Stimulated activated CD8-positive, alpha-beta memory T cell treated with anti-CD3 and anti-CD28 coated beads, Interleukin-12 subunit alpha, Interleukin-12 subunit beta, amount 100 ng/mL, for 1 hour (primary cell): ENCODE measurements at places on chromosomes 11 and 22.

DNA sequence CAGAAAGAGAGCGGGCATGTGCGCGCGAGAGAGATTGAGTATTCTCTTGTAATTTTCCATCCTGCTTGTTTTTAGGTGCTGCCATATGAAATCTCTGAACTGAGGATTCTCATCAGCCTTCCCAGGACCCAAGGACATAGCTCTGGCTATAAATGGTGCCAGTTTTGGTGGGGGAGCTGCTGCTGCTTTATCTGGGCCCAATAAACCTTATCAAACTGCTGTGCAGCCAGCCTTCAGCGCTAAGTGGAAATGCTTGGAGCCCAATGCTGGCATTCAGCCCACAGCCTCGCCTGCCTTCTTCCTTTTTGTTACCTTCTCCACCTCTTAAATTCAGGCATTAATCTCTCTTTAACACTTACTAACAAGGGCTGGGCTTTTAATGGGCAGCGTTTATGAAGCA lies 2.4 kb upstream of the ZBTB16 start:
- no peak for DNase-seq

- DNase-seq = no peak
These were observed 465 bp downstream of the MAPK1 start for GRCh38 chr22:21866833-21867527.

DNA sequence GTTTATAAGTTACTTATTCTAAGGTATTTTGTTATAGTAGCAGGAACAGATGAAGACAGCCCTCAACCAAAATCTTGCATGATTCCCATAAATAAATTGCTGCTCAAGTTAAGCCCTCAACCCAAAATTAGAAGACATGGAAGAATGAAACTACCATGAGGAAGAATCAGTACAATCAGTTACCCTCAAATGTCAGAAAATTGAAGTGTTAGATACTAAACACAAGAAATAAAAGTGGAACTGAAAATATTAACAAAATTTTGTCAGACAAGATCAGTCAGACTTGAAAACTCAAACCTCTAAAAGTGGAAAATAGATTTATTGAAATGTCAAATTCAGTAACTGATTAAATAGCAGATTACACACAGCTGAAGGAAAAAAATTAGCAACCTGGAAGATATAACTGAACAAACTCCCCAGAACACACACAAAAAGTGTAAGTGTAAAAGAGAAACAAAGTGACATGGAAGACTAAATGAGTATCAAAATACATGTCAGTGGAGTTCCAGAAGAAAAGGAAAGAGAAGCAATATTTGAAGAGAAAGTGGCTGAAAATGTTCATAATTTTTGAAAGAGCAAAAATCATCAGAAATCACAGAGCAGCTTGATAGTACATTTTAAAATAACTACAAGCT lies 49.5 kb upstream of the GNAZ start:
- DNase-seq = no peak

GRCh38 chr11:47278058-47278457 lies 8.1 kb downstream of the MADD start:
- DNase-seq = no peak

DNA sequence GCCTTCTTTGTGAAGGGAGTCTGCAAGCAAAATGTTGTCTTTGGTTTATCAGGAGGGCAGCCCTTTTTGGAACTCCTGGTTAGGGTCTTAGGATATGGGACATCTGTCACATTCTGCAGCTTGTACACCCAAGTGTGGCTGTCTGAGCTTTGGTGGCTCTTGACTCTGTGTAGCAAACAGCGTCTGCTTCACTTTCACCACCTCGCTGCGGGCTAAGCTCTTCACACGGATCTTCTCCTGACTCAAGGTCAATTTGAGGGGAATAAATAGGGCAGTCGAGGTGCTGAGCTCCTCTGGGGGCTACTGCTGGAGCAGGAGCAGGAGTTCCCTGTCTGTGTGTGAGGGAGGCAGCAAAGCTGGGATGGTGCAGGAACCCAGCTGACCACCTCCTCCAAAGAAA lies 10.6 kb downstream of the MICAL2 start:
- DNase-seq = no peak

GRCh38 chr11:44927174-44927661 lies 23.5 kb downstream of the TP53I11 start:
- peak; percentile 41 for DNase-seq

DNA sequence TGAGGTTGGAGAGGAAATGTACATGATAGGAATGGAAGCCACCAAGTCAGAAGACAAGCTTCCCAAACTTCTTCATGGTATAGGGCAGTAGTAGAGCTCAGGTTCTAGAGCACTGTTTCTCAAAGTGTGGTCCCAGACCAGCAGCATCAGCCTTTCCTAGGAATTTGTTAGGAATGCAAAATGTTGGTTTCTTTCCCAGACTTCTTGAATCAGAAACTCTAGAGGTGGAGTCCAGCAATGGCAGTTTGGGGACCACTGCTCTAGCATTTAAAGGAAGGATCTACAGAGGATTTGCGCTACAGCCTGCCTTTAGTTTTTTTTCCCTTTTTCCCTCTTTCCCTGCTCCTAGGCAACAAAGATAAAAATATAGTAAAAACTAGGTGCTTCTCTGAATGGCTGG lies 17.0 kb upstream of the MMP12 start:
- no peak for DNase-seq

DNA sequence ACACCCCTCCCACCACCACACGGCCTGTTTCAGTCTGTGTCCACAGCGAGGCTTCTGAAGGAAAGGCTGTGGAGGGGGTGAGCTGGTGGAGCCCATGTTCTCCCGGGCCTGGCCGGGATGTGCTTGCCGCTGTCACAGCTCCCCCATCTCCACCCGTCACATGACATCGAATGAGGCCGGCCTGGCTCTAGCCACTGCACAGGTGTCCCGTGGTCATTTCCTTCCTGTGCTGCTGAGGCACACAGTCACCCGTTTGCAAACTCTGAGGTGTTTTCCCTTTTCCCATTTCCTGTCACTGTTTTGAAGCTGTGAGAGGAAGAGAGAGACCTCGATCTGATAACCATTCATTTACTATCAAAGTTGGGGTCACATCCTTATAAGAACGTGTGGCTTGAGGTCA lies 55.7 kb upstream of the CLDN5 start:
- DNase-seq = no peak

GRCh38 chr22:39481054-39481453 lies 21.0 kb upstream of the MIEF1 start:
- DNase-seq = no peak

DNA sequence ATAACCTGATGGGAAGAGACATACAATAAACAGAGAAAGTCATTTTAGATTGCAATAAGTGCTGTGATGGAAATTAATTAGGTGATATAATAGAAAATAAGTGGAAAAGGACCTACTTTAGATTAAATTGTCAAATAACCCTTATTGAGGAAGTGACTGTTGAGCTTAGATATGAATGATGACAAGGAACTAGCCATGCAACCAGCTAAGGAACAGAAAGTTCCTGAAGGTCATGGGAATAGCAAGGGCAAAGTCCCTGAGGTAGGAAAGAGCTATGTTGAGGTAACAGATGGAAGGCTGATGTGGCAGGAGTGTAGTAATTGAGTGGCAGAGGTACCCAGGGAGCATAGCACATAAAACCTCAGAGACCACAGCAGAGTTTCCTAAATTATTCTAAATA lies 135.2 kb downstream of the WNT11 start:
- no peak for DNase-seq

DNA sequence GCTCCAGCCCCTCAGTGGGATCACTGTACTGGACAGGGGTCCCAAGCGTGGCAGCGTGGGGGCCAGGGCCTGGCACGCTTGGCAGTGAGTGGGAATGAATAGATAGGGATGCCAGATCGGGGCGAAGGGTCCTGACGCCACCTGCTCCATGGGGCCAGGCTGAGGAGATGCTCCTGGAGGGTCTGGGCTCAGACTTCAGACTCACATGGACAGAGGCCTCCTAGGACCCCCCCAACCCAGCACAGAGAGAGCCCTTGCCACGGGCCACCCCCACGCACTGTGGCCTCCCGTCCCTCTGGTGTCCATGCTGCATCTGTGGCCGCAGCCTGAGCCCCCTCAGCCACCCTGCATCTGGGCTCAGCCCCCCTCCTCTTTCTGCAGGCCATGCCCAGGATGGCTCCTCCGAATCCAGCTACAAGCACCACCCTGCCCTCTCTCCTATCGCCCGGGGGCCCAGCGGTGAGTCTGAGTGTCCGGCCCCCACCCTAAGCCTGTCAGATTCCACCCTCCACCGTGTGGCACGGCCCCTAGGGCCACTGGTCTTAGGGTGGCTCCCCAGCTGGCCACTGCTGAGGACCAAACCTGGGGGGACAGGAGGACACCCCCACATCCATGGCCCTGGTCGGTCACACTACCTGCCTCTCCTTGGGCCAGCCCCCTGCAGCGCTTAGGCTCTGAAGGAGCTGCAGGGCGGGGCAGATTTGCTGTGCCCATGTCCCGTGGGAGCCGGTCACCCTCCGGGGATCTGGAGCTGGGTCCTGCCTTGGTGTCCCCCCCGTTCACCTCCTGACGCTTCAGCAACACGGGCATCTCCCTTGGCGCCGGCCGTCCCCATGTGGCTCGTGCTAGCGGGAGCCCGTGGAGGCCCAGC lies 2.7 kb downstream of the MUC5AC start:
- DNase-seq = no peak

GRCh38 chr11:61776561-61777075 lies 15.8 kb downstream of the TMEM258 start:
- peak; percentile 35 for DNase-seq

GRCh38 chr11:95939091-95939490 lies 15.2 kb upstream of the MTMR2 start:
- DNase-seq = no peak

DNA sequence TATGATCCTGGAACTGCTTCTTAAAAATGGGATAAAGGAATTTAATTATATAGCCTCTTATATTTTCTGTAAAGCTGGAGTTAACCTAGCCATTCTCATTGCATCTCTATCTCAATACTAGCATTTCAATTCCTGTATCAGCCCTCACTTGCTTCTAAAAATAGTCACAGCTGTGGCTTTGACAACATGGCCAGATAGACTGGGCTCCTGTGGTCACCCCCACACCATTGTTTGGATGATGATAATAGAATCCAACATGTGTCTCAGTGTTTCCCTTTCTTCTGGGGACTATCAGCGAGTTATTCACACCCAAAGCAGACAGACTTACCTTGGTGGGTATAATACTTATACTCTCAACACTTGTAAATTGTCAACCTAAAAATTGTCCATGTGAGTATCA lies 6.9 kb downstream of the VWA5A start:
- no peak for DNase-seq

DNA sequence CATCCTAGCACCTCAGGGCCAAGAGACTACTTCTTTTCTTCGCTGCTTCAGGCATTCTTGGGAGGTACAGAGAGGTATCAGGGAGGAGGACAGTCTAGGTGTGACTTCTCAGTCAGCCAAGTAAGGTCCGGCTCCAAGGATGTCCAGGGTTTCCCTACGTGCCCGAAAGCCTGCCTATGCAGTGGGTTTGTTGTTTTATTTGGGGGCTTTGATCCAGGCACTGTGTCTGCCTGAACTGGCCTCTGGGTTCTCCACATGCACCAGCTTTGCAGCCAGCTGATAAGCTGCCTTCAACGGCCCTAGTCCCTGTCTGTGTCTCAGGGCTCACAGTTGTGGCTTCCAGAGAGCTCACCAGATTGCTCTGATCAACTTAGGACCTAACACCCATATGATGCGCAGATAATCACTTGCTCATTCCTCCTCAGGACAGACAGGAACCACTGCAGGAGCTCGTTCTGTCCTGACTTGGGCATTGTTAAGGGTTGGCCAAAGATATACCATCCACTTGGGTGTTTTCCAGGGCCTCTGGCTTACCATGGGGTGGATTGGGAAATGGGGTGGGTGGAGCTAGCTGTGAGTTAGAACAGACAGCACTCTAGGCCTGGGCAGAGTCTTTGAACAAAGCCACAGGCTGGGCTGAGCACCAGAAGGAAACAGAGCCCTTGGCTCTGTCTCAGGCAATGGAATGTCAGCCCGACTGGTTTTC lies 45.5 kb upstream of the CRYBB3 start:
- no peak for DNase-seq
